ENCODE measurements at places on chromosomes 1 and 21. TPM values are rescaled to one million over a fixed set of nuclear protein-coding genes. Genes with fewer than 3 reads are reported as not detected.
A peak's percentile ranks its signal among the peaks of the same experiment; 100 is the strongest.

GRCh38 chr1:208668991-208669390 lies 424.8 kb upstream of the PLXNA2 start:
- DNase-seq: no peak

GRCh38 chr1:60842304-60842703 lies 240.1 kb upstream of the NFIA start:
- no peak for DNase-seq

Gene SAMD11
- 2.0 TPM for total RNA-seq

- no peak for DNase-seq
Observed at GRCh38 chr21:26437326-26438009, 135.6 kb downstream of the CYYR1 start.

DNA sequence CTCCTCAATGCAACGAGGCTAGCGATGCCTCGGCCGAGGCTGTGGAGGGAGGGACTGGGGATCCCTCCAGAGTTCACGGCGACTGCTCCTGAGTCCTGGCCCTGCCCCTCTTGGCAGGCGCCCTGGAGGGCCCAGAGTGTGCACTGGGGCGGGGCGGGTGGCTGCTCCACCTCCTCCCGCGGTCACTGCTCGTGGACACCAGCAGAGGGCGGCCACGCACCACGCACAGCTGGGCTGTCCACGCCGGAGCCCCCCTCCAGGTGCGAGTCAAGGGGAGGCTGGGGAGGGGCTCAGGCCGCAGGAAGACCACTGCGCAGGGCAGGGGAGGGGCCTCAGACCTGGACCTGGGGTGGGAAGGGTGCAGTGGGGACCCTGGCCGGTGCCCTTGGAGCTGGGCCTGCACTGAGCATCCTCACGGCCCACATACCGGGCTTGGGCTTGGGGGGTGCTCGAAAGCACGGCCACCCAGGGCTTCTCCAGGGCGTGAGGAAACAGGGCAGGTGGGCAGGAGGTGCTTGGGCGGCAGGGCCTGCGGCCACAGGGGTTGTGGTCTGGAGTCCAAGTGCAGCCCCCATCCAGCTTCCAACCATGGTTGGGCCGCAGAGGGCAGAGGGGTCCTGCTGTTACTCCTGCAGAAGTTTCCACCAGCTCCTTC lies 20.6 kb upstream of the TTC34 start:
- DNase-seq: no peak

GRCh38 chr21:26969971-26970725 lies 3.3 kb upstream of the ADAMTS5 start:
- no peak for DNase-seq

Gene SLC9C2
- not detected for total RNA-seq

Gene OR11L1
- total RNA-seq: not detected

GRCh38 chr1:7042322-7043190 lies 257.3 kb downstream of the CAMTA1 start:
- no peak for DNase-seq

Gene ADGRL4
- total RNA-seq: 2.8 TPM

- DNase-seq: no peak
Observed at GRCh38 chr1:54686155-54686554, 29.5 kb upstream of the TTC4 start.

Gene COL8A2
- 4.9 TPM for total RNA-seq

GRCh38 chr1:171622152-171622462 lies at the start of gene MYOCOS:
Gene MYOCOS (plus strand): TSS chr1:171622243. CDS start chr1:171623884, 1,641 bp downstream.
- DNase-seq: no peak

Gene CELSR2
- total RNA-seq: 141 TPM

DNA sequence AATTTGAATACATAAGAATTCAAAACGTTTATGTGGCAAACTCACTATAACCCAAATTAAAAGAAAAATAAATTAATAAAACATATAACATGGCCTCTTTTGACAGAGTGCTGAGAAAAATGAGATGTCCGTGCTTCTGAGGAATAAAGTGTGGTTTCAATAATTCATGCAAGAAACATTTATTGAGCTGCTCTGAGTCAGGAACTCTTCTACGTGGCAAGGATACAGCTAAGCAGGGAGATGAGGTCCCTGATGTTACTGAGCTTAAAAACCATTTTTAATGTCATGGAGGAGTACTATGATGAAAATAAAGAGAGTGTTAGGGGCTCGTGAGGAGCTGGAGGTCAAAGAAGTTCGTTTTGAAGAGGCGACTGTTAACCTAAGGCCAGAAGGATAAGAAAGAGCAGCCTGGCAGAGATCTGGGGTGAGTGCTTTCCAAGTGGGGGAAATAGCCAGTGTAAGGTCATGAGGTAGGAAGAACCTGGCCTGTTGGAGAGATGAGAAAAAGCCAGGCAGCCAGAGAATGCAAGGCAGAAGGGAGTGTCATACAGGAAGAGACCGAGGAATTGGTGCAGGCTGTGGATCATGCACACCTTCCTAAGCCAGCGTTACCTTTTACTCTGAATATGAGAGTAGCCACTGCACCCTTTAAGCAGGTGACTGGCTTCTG lies 182.2 kb upstream of the DUSP10 start:
- no peak for DNase-seq

GRCh38 chr1:25204797-25205480 lies 27.4 kb downstream of the SYF2 start:
- DNase-seq: no peak

Gene ADAMTS4
- total RNA-seq: 8.3 TPM

GRCh38 chr1:19651141-19651737 lies 7.1 kb downstream of the NBL1 start:
- DNase-seq: no peak

DNA sequence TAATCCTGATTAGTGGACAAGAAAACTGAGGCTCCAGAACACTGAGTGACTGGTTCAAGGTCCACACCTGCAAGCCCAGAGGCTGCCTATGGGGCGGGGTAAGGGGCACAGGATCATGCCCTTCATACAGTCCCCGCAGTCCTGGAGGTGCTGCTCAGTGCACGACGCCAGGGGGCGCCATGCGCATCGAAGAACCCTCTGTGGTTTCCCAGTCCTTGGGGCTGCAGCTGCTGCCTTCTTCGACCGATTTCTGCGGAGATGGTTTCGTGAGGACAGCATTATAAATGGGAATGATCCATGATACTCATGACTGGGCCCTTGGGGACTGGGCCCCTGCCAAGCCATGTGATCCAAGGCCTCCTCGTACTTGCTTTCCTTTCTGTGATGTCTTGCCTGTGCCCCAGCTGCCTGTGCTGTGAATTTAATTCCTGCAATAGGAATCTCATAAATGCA lies 37.1 kb upstream of the ARHGEF10L start:
- peak; percentile 92 for DNase-seq

Gene RPE65
- total RNA-seq: not detected

DNA sequence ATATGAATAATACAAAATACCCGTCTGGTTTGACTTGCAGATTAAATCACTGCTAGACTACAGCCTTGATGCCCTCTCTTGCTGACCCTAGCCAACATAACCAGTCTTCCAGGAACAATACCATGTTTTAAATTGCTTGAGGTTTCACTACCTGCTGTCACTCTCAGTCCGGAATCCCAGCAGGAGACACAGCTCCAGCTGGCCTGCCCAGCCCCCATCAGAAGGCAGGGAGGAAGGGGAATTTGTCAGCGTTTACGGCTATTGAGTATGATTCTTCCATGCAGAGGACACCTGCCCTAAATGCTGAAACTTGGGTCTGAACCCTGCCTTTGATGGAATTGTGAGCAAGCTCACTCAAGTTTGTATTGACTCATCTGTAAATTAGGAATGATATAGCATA lies 33.0 kb downstream of the ZNF496 start:
- no peak for DNase-seq

- DNase-seq: peak; percentile 85
Observed at GRCh38 chr1:244353551-244354091, 98.1 kb downstream of the ADSS2 start.

Data from suprapubic skin (tissue), 4 donors.